Activated CD4-positive, alpha-beta memory T cell treated with anti-CD3 and anti-CD28 coated beads, Interleukin-2, amount 10 ng/mL, durations not matched to agents 7 days and 5 days (primary cell): ENCODE measurements at places on chromosomes 5 and 9. TPM values are rescaled to one million over a fixed set of nuclear protein-coding genes. Genes with fewer than 3 reads are reported as not detected.

- H3K4me3 ChIP-seq: no peak overlapping the region
- no peak for DNase-seq
- no peaks in the 10 kb centered on the region for H3K27me3 ChIP-seq
- H3K27ac ChIP-seq: no peak overlapping the region
- H3K36me3 ChIP-seq: no peaks in the 10 kb centered on the region
These were observed 215.7 kb upstream of the ZNF608 start for GRCh38 chr5:124962111-124962510.

DNA sequence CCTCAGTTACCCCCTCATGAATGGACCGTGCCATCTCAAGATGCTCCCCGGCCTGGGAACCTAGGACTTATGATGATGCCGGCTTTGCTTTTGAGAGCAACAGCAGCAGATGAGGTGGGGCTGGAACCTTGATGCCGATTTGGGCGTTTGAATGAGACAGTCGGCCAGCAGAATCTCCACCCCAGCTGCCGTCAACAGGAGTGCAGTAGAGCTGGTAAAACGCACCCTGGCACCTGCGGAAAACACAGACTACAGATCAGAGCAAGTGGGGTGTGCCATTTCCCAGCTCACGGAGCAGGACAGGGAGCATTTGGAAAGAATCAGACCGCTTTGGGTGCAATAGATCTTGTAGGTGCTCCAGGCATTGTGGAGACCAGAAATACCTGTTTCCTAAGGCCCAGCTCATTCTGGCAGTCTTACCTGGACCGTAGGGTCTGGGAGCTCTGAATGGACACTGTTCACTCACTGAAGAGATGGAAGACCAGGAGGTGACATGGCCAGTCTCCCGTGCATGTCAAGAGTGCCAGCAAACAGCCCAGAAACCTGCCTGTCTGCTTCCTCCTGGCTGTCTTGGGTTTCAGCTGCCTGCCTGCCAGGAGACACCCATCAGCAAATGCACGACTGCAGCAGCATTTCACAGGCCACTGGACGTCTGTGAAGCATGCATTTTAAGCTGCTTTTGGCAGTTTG, 317.7 kb upstream of the IRX4 start:
- no peaks in the 10 kb centered on the region for H3K36me3 ChIP-seq
- H3K4me3 ChIP-seq: no peak overlapping the region
- no peak for DNase-seq
- H3K27ac ChIP-seq: no peak overlapping the region
- no peaks in the 10 kb centered on the region for H3K4me1 ChIP-seq

DNA sequence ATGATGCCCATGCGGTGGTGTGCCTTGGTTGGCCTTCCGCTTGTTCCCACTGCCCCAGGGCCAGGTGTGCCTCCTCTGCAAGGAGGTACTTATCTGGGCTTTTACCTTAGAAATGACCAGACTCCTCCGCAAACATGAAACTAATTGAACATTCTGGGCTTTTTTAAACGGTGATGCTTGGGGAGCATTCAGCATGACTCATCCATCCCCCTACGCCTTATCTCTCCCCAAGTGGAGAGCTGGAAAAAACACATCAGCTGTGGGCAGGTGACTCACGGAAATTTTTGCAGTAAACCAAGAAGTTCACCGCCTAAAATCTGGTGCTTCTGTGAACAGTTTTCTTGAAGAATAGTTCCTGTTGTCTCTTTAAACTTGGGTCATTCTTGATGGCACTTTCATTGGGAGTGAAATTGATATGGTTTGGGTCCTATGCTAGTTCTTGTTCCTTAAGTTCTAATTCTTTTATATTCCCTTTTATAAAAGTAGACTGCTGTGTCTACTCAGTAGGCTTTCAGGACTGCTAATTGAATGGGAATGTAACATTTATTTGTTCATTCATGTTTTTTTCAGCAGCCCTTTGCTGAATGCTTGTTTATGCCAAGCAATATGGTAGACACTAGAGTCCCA, 39.6 kb downstream of the SFXN1 start:
- peak overlapping the region; percentile 64 for H3K4me3 ChIP-seq
- peak overlapping the region; percentile 94 for H3K27ac ChIP-seq
- DNase-seq: peak; percentile 83
- H3K36me3 ChIP-seq: peaks cover 95% of the 10 kb centered on the region
- peaks cover 78% of the 10 kb centered on the region for H3K4me1 ChIP-seq

- H3K27ac ChIP-seq: no peak overlapping the region
- DNase-seq: no peak
- no peaks in the 10 kb centered on the region for H3K4me1 ChIP-seq
- H3K4me3 ChIP-seq: no peak overlapping the region
- H3K36me3 ChIP-seq: no peaks in the 10 kb centered on the region
These were observed 314.5 kb downstream of the CCDC171 start for GRCh38 chr9:15867334-15867733.

- no peaks in the 10 kb centered on the region for H3K36me3 ChIP-seq
- no peaks in the 10 kb centered on the region for H3K27me3 ChIP-seq
- no peak for DNase-seq
- H3K27ac ChIP-seq: no peak overlapping the region
These were observed 437.0 kb downstream of the ZNF608 start for GRCh38 chr5:124309241-124309980.

DNA sequence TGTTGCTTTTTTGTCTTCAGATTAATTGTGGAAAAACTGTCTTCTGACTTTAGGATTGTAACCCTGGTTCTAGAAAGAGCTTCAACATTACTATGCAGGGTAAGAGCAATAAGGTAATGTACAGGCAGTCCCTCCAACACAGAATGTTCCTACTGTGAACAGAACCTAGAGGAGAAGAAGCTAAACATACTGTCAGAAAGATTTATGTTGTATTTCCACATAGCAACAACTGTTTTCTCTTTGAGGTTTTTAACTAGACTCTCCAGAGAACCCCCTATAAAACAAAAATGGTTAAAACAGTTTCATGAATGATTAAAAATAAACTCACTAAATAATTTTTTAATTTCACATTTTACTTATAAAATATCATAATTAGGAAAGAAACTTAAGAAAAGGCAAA, 64.3 kb upstream of the NAA35 start:
- H3K4me1 ChIP-seq: no peaks in the 10 kb centered on the region
- H3K36me3 ChIP-seq: no peaks in the 10 kb centered on the region
- no peak overlapping the region for H3K4me3 ChIP-seq
- H3K27ac ChIP-seq: no peak overlapping the region
- no peaks in the 10 kb centered on the region for H3K27me3 ChIP-seq
- DNase-seq: no peak

DNA sequence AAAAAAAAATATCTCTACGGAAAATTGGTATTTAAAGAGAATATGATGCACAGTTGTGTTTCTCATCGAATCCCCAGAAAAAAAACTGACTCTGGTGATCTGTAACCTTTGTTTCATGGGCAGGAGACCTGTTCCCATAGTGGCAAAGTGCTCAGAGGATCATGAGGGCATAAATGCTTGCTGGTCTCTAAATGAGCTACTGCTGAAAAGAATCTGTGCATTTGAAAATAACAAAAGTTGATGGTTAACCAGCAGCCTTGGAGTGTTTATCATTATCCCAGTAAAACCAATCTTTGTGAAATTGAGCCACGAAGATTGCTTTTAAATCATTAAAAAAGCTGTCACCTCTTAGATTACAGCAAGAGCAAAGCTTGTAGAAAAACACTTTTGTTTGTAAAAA, 775.4 kb downstream of the MTRR start:
- H3K27ac ChIP-seq: no peak overlapping the region
- H3K27me3 ChIP-seq: no peaks in the 10 kb centered on the region
- no peak overlapping the region for H3K4me3 ChIP-seq
- H3K4me1 ChIP-seq: no peaks in the 10 kb centered on the region
- DNase-seq: no peak

DNA sequence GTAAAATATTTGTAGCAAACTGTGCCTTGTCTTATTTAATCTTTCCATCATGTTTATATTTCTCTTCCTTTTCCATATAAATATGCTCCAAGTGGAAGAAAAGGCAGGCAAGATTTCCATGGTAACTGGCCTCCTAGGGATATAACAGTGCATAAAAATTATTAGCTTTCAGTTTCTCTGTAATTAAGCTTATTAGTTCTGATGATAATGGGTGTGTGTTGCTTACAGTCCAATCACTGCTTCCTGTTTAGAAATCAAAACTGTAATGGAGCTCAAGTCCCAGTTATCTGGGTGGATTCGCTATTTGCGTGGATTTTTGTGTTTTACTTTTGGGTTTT, 213.0 kb downstream of the PJA2 start:
- no peaks in the 10 kb centered on the region for H3K36me3 ChIP-seq
- peaks cover 8% of the 10 kb centered on the region for H3K27me3 ChIP-seq
- no peak overlapping the region for H3K4me3 ChIP-seq
- DNase-seq: no peak
- peaks cover 10% of the 10 kb centered on the region for H3K4me1 ChIP-seq

- no peak overlapping the region for H3K27ac ChIP-seq
- H3K36me3 ChIP-seq: no peaks in the 10 kb centered on the region
- H3K4me3 ChIP-seq: no peak overlapping the region
- DNase-seq: no peak
These were observed 74.2 kb downstream of the UGCG start for GRCh38 chr9:111970827-111971226.

- H3K4me1 ChIP-seq: peaks cover 3% of the 10 kb centered on the region
- no peak overlapping the region for H3K27ac ChIP-seq
- no peak overlapping the region for H3K4me3 ChIP-seq
- no peaks in the 10 kb centered on the region for H3K36me3 ChIP-seq
- no peak for DNase-seq
These were observed 614.5 kb downstream of the MAT2B start for GRCh38 chr5:164119806-164120447.

DNA sequence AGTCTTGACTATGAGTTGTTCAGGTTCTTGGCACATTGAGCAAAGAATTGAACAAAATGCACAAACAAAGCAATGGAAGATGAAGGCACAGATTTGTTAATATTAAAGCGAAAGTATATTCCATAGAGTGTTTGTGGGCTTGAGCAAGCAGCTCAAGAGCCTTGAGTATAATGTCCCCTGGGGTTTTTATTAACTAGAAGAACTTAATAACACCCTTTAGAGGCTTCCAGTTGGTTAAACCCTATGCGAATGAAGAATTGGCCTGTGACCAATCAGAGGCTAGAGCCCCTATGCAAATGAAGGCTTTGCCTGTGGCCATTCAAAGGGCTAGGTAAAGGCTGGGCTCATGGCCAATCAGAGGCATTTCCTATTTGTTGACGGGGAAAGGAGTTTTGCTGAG, 135.3 kb upstream of the IL12B start:
- H3K4me3 ChIP-seq: no peak overlapping the region
- no peak overlapping the region for H3K27ac ChIP-seq
- DNase-seq: no peak
- peaks cover 23% of the 10 kb centered on the region for H3K4me1 ChIP-seq
- H3K36me3 ChIP-seq: no peaks in the 10 kb centered on the region

The KIAA0825 gene
- 1.7 TPM for total RNA-seq

The CEP78 gene
- 41.8 TPM for total RNA-seq

The ENTPD8 gene
- total RNA-seq: not detected

The PANK3 gene
- 63.9 TPM for total RNA-seq

The EGFL7 gene
- total RNA-seq: 0.28 TPM
